ENCODE measurements at places on chromosomes 4 and X.

GRCh38 chr4:112381996-112382692 lies 85.0 kb downstream of the ALPK1 start:
- no peak for DNase-seq

DNA sequence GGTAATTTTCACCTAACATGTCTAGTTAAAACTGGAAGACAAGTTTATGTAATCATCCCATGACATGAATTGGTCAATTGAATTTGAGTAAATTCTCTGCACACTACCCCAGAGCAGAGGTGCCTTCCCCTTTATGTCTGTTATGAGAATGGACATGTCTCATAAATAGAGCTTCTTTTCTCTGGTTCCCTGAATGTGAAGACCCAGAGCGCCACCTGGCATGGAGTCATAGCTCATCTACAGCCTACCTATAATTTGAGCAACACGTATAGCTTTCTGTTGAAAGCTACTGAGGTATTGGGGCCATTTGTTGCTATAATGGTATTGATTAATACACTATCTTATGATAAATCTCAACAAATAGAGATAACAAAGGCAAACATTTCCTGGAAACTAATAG lies 626.5 kb upstream of the GALNTL6 start:
- DNase-seq, result no peak

DNA sequence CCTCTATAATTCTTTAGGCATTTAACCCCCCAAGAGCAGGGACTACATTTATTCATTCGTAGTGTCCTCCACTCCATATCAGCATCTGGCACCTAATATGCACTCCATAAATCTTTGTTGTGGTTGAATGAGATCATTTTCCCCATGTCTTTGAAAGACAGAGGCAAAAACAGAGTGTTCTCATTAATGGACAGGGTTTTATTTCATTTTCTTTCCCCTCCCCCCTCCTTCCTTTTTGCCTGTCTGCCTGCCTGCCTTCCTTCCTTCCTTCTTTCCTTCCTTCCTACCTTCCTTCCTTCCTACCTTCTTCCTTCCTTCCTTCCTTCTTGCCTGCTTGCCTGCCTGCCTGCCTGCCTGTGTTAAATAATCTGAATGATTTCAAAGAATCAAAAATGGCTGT lies 83.2 kb downstream of the SHROOM3 start:
- DNase-seq, result no peak

DNA sequence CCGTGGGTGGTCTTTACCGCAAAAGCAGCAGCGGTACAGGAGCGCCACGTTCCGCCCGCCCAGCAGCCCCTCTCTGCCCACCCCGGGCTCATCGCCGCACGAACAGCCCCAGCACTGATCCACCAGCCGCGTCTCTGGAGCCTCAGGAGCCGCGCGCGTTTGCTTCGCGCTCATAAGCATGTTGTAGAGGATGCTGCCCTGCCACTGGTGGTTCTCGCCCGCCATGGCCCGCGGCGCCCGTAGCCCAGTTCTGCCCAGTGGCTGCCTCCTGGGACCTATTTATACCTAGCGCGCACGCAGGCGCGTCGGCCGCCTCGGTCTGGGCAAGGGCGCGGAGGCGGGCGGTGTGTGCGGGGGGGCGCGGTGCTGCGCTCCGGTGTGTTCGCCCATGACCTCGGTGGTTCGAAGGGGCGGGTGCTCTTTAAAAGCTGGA lies at the start of gene NR0B1:
Gene NR0B1 (minus strand): TSS at position 252 of the 433 bp plus-strand sequence. CDS start 27 bp downstream, at position 225.
- DNase-seq, result no peak

- DNase-seq, result no peak
Observed at GRCh38 chr4:152556283-152556682, 20.4 kb upstream of the FBXW7 start.

GRCh38 chr4:101527188-101527587 lies 179.9 kb upstream of the PPP3CA start:
- DNase-seq, result no peak

GRCh38 chrX:47587091-47587891 lies 5.1 kb downstream of the TIMP1 start:
- no peak for DNase-seq

DNA sequence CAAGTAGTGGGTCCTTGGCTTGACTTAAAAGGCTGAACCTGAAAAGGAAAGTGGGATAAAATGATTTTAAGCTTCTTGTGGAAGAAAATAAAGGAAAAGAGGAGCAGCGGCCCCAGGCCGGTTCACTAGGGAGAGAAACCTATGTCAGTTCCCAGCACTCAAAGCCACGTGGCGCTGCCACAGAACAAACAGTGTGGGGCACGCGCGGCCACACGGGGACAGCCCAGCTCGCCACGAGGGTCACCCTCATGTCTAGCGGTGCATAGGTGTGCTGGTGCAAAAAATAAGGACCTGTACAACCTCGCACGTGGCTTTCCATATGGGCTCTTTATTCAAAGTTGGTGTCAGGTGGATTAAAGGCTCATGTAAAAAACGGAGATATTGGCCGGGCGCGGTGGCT lies 17.1 kb downstream of the MSANTD1 start:
- no peak for DNase-seq

- no peak for DNase-seq
Observed at GRCh38 chrX:38438321-38438720, 85.9 kb downstream of the OTC start.

- no peak for DNase-seq
Observed at GRCh38 chr4:186472948-186473347, 82.4 kb downstream of the MTNR1A start.

DNA sequence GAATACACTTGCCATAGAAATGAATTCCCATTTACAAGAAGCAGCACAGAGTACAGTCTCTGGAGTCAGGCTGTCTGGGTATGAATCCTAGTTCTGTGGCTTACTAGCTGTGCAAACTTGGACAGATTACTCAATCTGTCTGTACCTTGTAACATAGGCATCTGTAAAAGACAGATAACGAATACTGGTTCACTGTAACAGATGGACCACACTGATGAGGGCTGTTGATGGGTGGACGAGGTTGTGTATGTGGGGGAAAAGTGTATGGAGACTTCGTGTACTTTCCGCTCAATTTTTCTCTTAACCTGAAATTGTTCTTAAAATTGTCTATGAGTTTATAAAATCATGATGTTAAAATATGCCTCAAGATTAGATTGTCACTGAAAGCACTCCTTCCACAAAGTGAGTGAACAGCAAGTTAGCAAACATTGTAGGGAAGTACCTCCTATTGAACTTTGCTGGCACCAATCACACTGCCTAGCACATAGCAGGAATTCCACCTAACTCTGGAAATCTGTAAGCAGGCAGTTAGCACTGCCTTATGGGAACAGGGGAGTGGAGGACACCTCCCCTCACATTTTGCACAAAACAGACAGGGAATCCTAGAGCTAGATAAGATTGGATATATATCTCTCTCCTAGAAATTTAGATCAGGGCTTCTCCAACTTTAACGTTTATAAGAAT lies 6.5 kb upstream of the EXOSC9 start:
- DNase-seq, result no peak
